A673 (cell line): ENCODE measurements at places on chromosomes 7 and 10. TPM values are rescaled to one million over a fixed set of nuclear protein-coding genes. Genes with fewer than 3 reads are reported as not detected.

TWIST1 gene
- 37.6 and 41.6 TPM in 2 replicates for total RNA-seq

TMEM273 gene
- total RNA-seq, result not detected in 2 replicates

PUS7 gene
- 36.6 and 40.8 TPM in 2 replicates for total RNA-seq

C10orf143 gene
- total RNA-seq, result 1.8 and 2.0 TPM in 2 replicates

BCCIP gene
- total RNA-seq, result 95.9 and 113 TPM in 2 replicates

ZNF727 gene
- not detected in 2 replicates for total RNA-seq

GTF2IRD1 gene
- total RNA-seq, result 73.6 and 80.4 TPM in 2 replicates
